ENCODE measurements at places on chromosomes 6 and 20.

GRCh38 chr6:10030942-10031537 lies 383.8 kb downstream of the TFAP2A start:
- no peak for DNase-seq

- DNase-seq, result no peak
Measured at GRCh38 chr6:35427851-35428321, 24.3 kb upstream of the FANCE start.

- no peak for DNase-seq
Measured at GRCh38 chr6:151181706-151182363, 57.9 kb upstream of the AKAP12 start.

- no peak for DNase-seq
Measured at GRCh38 chr20:48007351-48007750, 222.1 kb upstream of the SULF2 start.

GRCh38 chr20:54048891-54049545 lies 21.4 kb downstream of the BCAS1 start:
- no peak for DNase-seq

- no peak for DNase-seq
Measured at GRCh38 chr6:97572943-97573342, 289.9 kb upstream of the MMS22L start.

- no peak for DNase-seq
Measured at GRCh38 chr6:39333644-39334438, 11.3 kb upstream of the KCNK16 start.

- DNase-seq, result peak; percentile 59
Measured at GRCh38 chr20:37992802-37993409, 40.4 kb downstream of the TTI1 start.

GRCh38 chr6:10276660-10277287 lies 138.1 kb downstream of the TFAP2A start:
- no peak for DNase-seq

GRCh38 chr6:166411271-166411670 lies 28.5 kb upstream of the MPC1 start:
- DNase-seq, result no peak

GRCh38 chr6:45419571-45420082 lies 41.9 kb upstream of the SUPT3H start:
- DNase-seq, result peak; percentile 39

GRCh38 chr6:2203264-2203663 lies 42.1 kb downstream of the GMDS start:
- DNase-seq, result no peak

DNA sequence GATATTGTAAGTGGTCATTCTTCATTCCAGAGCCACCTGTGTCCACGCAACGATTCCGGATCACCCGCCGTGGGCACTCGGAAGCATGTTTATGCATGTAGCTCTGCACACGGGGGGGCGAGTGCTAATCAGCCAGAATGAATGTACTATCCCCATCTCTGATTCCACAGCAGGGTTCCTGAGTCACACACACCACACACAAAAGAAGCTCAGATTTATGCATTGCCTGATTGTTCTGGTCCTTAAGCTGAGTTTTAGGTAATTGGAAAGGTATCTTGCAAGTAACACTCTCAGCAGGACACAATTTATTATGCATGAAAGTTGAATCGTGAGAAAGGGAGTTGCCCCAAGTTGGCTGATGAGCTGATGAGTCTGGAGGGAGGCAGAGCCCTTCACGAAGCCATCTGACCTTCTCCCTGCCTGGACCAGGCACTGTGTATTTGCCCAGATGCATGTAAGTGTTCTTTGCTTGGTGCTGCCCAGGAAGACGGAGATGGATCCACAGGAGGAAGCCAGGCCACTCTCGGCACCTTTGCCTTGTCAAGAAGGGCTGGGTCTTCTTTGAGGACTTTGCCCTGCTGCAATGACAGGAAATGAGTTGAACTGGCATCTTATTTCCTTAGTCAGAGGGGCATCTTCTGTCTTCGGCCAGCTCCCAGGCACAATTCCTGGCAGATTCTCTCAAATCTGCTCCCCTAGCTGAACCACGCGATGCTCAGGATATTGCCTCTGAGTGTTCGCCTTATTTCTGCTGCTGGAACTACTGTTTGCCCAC lies 141.1 kb downstream of the SYNDIG1 start:
- no peak for DNase-seq

- DNase-seq, result no peak
Measured at GRCh38 chr6:131227158-131227543, 91.9 kb downstream of the AKAP7 start.

DNA sequence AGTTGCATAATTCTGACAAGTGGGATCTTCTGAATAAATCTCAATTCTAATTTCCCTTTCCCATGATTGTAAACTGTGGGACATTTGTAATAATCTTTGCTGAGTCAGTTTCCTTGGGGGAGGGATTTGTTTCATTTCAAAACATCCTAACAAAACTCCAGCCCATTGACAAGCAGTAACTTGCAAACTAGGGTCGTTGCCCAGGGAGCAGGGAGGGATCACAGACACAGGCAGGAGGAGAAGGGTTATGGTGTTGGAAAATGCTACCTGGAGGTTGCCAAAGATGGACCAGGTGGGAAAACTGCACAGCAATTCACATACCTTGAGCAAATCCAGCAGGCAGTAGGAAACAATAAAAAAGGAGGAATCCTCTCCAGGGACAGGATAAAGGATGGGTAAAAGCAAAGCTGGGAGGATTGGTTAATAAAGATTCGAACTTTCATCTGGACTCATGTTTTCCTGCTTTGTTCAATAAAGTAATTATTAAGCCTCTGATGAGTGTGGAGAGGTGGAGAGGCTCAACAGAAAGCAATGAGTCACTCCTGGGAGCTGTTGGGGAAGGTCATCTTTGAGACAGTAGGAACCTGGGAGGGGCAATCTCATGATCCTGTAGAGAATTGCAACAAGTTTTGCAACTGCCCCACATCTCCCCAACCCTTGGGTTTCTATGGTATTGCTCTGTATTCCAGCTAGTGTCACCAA lies 87.3 kb upstream of the AKIRIN2 start:
- DNase-seq, result no peak

DNA sequence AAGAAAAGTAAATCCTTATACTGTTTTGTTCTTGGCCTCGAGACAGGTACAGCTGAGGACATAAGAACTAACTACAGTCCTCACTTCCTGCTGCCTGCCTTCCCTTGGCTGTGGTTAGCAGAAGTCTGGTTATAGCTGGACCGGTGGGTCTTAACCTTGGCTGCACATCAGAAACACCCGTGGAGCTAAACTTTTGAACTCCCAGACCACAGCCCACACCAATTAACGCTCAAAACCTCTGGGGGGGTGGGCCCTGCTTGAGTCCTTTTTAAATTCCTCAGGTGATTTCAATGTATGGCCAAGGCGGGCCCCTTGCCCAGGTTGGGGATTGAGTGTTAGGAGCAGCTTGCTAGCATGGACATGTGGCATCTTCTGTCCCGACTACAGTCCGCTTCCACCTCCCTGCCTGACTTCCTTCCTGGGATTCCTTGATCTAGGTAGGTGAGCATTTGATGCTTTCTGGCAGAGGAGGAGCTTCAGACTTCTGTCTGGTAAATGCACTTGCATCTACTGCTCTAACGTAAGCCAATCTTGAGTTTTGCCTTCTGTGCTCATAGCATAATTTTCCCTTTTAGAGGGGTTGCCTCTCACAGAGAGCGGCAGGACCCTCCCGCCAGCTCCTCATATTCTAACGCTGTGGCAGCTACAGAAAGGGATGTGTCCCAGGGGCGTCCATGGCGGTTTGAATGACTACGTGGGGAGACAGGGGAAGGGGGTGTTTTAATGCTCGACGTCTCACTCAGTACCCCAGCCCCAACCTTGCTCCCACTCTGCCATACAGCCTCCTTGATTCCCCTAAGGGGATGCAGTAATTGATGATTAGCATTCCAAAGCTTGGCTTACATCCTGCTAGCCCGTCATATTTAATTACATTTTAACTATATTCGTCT lies 390.1 kb downstream of the ZFAND3 start:
- no peak for DNase-seq

- DNase-seq, result no peak
Measured at GRCh38 chr6:148842296-148843019, 95.6 kb downstream of the UST start.

- DNase-seq, result no peak
Measured at GRCh38 chr6:168496997-168497331, 56.0 kb downstream of the SMOC2 start.

- DNase-seq, result no peak
Measured at GRCh38 chr20:5160882-5161281, 34.1 kb downstream of the CDS2 start.

DNA sequence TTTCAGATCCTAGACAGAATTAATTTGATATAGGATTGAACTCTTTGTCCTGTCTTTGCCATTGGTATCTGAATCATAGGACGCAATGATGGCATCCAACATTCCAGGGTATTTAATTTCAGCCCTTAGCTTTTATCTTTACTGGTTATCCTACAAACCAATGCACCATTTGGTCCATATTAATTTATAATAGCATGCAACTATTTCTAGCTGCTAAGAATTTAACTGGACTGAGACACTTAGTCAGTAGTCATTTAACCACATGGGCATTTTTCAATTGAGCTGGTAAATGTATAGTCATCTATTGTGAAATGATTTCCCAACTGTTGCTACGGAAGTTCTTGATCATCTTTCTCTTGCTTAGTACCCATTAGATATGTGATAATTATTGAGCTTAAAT lies 141.1 kb downstream of the CD164 start:
- DNase-seq, result no peak

DNA sequence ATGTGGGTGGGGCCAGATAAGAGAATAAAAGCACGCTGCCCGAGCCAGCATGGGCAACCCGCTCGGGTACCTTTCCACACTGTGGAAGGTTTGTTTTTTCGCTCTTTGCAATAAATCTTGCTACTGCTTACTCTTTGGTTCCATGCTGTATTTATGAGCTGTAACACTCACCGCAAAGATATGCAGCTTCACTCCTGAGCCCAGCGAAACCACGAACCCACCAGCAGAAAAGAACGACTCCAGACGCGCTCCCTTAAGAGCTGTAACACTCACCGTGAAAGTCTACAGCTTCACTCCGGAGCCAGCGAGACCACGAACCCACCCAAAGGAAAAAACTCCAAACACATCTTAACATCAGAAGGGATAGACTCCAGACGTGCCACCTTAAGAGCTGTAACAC lies 76.7 kb downstream of the TFAP2A start:
- DNase-seq, result no peak

DNA sequence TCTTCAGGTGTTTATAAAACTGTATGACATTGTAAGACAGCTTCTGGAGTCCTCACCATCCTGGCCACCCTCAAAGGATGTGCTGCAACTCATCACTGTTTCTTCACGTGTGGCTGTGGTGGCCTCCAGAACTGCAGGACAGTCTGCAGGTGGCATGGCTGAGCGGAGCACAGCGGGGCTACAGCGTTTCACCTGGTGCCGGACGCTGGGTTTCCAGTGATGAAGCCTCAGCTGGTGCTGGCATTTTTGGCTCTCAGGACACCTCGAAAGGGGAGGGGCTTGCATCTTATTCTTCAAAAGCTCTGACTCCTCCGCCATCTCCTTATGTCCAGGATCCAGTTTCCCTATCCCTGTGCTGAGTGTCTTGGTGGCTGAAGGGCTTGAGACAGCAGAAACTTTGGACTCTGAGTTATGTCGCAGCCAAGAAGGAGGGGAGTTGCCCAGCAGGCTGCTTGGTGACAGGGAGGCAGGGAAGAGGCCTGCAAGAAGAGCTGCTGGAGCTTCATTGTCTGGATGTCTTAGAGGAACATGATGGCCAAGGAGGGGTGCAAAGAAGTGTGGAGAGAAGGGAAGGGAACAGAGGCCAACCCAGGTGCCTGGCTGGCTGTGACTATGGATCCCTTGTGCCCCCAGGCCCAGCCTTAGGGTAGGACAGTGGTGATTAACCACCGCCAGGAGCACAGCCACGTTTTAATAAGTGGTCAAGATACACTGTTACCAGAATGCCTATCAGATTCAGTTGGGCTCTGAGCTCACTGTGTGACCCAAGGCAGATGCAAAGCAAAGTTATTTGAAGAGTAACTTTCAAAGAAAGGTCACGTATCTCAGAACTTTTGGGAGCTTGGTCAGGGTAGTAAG lies 58.7 kb downstream of the GTF2H5 start:
- DNase-seq, result no peak

DNA sequence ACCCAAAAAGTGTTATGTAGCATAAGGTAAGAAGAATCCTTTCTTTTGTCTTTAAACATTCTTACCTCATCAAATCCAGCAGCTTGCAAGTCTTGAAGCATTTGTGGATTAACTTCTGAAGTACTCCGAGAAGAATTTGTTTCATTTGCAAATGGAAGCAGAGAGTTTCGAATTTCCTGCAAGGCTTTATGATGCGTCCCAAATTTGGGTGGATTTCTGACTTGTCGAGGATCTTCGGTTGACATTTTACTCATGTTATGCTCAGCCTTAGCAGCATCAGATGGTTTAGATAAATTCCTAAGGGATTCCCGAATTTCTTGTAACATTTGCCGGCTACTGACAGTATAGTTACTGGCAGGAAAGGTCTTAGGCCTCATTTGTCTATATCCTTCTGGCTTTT lies 16.2 kb downstream of the LATS1 start:
- DNase-seq, result no peak

DNA sequence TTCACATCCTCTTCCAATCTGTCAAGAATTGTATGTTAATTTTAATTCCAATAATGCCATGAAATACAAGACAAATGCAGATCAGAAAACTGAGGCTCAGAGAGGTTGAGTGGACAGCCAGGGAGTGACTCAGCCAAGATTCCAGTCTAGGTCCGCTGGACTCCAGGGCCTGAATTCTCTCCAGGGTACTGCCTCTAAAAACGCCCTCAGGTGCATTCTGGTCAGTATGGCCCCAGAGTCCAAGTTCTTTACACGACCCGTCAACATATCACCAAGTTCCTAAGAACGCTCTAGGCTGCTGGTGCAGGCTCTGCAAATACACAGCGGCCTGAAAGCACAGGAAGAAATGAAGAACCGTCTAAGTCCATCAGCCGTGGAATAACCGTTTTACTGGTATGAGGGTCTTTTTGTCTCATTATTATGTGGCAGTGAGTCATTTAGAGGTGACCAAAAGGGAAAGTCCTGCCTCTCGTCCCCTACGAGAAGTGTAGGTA lies 709 bp upstream of the ASXL1 start:
- no peak for DNase-seq

DNA sequence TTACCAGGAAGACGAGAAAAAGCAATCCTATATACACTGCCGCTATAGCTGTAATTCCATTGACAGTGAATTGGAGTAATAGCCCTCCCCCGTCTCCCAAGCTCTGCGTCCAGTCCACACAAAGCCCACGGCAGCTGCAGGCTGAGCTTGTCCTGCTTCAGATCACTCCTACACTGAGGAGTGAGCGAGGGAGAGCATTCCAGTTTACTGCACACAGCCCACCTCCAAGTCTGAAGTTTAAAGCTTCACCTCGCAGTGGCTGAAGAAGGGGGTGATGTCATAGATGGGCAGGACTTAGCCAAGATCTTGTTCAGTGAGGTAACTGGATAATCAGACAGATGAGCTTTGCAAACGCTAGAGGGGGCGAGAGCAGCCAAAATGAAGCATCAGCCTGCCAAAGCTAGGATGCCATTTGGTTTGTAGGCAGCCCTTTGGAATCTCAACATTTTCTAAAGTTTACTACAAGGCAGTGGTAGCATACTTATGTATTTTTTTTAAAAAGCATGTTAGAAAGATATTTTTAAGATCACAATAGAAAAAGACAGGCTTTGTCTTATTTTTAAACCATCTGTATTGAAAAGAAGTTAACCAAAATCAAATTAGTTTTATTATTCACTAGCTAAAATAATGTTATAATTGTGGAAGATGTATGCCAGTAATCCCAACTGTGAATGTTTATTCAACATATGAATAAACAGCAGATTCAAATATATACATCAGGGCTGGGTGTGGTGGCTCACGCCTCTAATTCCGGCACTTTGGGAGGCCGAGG lies at the start of gene FLRT3:
FLRT3 (minus strand) TSS at position 213 of the 772 bp plus-strand sequence. CDS start 10,106 bp downstream, outside the sequence.
- peak; percentile 80 for DNase-seq
